ENCODE measurements at places on chromosomes 2 and 18.

- no peak for DNase-seq
Observed at GRCh38 chr2:205776139-205776538, 93.8 kb downstream of the NRP2 start.

DNA sequence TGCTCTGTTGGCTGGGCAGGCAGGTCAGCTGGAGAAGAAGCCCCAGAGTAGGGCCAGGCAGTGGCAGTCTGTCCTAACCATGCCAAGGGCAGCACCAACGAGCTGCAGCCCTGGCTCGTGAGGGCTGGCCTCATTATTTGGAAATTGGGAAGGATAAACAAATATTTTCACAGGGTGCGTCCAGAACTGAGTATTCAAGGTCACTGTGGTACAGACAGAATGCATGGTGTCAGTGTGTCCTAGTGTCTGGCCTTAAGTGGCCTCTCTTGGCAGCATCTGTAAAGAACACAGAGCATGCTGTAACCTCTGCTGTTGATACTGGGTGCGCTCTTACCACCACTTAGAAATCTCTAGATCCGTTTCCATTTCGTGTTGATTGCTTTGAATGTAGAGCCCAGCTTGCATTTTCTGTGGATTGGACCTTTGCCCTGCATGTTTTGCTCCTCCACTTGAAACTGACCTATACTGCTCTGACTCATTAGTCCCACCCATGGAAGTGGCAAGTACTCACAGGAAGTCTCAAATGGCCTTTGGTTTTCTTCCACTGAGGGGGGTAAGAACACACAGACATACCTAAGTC is 88.2 kb downstream of the GREB1L start:
- DNase-seq, result no peak

DNA sequence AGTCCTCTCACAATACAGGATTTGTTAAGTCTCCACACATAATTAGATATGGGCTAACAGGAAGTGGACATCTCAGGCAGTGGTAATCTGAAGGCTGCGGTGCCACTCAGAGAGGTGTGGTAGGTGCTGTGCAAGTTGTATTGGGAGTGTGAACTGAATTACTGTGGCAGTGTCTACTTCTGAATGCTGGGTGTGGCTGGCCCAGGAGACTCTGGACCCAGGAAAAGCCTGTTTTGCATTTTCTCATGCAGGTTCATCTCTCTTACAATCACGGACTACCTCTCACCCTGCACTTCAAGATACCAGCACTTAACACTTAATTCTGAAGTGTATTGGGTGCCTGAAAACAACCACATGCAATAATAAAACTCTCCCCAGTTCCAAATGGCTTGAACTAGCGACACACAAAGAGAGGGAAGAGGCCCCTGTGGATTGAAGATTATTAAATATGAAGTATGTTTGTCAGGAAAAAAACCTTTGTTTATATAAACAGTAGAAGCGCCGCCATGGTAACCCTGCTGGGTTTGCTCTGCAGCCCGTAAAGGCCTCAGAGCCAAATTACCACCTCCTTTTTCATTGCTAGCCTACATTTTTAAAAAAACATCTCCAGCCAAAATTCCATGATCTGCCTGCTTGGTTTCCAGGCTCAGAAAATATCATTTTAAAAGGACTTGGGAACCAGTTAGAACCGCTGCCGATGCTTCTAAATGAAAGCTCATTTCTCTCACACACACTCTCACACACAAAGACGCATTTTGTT is 77.5 kb downstream of the GFPT1 start:
- DNase-seq, result peak; percentile 14

DNA sequence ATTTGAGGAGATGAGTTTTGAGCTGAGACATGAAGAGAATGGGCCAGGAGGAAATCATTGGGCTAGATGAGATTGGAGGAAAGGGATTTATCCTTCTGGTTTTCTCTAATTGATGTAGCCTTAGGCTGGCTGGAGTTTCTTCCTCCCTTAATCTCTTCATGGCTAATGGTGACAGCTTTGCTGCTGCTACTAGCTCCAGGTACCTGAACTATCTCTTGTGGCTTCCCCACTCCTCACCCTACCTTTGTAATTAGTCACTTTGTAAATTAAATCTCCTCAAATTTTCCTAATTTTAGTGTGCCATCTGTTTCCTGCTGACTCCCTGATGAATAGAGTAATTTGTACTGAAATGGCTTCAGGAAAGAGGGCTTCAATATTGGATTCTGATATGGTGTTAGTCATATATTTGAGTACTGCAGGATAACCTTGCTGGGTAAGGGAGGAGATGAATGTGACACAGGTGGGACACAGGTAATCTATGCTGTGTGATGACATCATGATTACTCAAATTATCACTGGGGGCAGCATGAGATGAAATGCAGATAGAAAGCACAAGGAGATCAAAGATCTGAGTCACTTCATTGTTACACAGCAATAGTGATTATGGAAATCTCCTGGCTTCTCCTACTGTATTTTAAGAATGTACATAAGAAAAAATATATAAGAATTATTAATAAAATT is 1134.1 kb upstream of the DDX18 start:
- DNase-seq, result no peak

GRCh38 chr18:35072616-35073015 is 31.4 kb downstream of the MAPRE2 start:
- DNase-seq, result no peak

GRCh38 chr2:127025359-127026166 is 81.4 kb downstream of the BIN1 start:
- DNase-seq, result peak; percentile 72

GRCh38 chr2:161250864-161251436 is 57.3 kb upstream of the PSMD14 start:
- DNase-seq, result peak; percentile 47

- DNase-seq, result no peak
Observed at GRCh38 chr2:238158509-238159070, at the start of gene ERFE. ERFE (plus strand) TSS chr2:238158970; CDS start chr2:238159008, 38 bp downstream.

- no peak for DNase-seq
Observed at GRCh38 chr2:164621764-164622105, 453 bp upstream of the GRB14 start.

GRCh38 chr2:65452150-65452895 is 19.9 kb upstream of the SPRED2 start:
- no peak for DNase-seq

DNA sequence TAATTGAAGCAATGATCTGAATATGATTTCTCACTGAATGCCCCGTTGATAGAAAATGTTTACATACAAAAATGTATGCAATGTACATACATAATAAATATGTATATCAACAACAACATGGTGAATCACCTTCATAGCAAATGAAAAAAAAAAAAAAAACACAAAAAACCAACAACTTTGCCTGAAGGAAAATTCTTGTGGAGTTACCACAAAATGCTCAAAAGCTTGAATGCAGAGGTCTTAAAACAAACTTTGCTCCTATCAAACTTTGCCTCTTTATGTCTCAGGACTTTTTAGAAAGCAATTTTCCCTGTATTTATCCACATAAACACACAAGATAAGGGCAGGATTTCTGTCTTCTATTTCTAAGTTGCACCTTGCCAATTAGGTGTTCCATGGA is 92.9 kb upstream of the SIX2 start:
- no peak for DNase-seq

- no peak for DNase-seq
Observed at GRCh38 chr18:36700955-36701354, 127.8 kb downstream of the TPGS2 start.

DNA sequence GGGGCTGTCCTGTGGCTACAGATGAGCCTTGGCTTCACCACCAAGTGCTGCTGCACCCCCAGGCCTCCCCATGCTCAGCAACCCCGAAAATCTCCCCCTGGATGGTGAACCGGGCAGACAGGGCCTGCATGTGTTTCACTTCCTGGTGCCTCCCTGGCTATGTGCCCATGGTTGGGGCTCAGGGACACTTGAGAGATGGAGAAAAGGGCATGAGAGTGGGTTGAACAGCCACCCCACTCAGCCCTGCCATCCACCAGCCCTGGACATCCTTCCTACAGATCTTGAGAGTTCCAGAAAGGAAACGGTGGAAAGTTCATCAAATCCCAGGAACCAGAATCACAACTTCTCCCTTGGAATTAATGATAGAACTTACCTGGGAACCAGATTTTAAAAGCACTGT is 74.7 kb upstream of the TEX51 start:
- DNase-seq, result no peak

- DNase-seq, result no peak
Observed at GRCh38 chr2:9234680-9235146, 28.1 kb downstream of the ASAP2 start.
